ENCODE measurements at places on chromosomes 11 and 22.

DNA sequence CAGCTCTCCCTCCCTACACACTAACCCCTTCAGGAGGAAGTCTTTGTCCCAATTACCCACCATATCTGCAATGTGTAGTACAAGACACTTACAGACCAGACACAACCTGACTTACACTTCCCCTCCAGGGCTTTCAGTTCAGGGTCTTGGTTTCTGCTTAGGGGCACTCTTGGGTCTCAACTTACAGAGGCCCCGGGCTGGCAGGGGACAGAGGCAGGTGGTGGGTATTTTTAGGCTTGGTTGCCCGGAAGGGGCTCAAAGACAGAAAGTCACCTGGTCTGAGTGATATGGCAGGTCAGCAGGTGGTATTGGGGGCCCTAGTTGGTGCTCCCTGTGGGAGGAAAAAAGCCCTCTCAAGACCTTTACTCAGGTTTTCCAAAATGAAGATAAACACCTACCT lies 3.4 kb upstream of the TMEM184B start:
- H3K4me3 ChIP-seq: peak overlapping the region; percentile 15
- H3K27ac ChIP-seq: peak overlapping the region; percentile 84
- peak; percentile 66 for DNase-seq
- H3K36me3 ChIP-seq: no peaks in the 10 kb centered on the region

DNA sequence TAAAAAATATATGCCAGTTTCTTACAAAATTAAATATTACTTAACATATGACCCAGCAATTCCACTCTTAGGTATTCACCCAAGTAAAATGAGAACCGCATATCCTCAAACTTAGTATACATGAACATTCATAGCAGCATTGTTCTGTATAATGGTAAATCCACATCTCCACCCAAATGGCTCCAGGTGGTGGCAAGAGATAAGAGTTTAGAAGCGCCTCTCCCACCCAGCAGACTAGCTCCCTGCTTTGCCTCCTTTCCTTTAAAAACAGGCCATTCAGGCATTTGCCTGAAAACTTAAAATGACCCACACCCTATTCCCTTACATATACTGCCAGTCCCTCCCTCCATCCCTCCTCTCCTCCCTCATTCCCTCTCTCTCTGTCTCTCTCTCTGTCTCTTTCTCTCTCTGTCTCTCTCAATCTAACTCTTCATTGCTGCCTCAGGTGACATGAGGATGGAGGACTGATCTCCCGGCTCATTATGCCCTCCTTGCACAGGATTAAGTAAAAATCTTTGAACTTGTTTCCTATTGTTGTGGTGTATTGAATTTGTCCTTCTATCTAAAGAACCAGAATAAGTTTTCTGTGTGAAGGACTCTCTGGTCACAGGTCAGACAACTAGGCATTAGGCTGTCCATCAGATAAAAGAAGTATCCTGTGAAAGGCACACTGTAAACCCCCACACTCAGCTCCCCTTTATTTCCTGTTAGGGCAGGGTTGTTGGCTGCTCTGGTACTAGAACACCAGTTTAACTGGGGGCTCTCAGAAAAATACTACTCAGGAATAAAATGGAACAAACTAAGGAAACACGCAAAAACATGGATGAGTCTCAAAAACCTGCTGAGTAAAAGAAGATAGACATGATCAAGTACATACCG lies 48.3 kb downstream of the RRP8 start:
- no peaks in the 10 kb centered on the region for H3K4me1 ChIP-seq
- no peak overlapping the region for H3K4me3 ChIP-seq
- no peak for DNase-seq

- no peak for DNase-seq
- 0 out of 2 replicates have a peak, but pooled peaks cover under 1% of the 10 kb centered on the region for H3K4me1 ChIP-seq
- H3K4me3 ChIP-seq: no peak overlapping the region
- peaks cover 8% of the 10 kb centered on the region for H3K36me3 ChIP-seq
Observed at GRCh38 chr22:35212009-35212408, 45.3 kb upstream of the HMGXB4 start.

GRCh38 chr11:99370549-99371216 lies 349.9 kb downstream of the CNTN5 start:
- peaks cover 13% of the 10 kb centered on the region for H3K4me1 ChIP-seq
- no peaks in the 10 kb centered on the region for H3K36me3 ChIP-seq
- 0 out of 2 replicates have a peak overlapping the region, but pooled peaks have one; percentile 13 for H3K4me3 ChIP-seq

DNA sequence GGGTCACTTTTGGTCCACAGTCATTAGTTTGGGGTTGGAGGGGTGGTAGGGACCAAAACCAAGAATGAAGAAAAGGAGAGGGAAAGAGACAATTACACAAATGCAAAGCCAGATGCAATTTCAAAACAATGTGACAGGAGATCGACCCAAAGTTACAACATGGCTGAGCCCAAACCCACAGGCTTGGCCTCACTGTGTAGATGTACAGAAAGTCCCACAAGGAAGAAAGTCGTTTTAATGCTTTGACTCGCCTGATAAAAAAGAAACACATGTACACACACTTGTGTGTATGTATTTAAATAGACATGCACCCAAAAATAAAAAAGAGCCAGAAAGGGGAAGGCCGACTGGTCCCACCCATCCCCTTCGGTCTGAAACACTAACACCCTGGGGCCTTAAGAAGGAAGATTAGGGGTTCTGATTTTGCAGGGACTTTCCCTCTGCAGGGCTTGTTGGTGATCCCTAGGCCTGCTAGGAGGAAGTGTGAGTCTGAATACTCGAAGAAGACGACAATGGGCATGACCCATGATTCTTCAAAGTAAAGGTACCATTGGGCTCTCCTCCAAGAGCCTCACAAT lies 104.1 kb downstream of the ETS1 start:
- H3K36me3 ChIP-seq: peaks cover 25% of the 10 kb centered on the region
- DNase-seq: no peak
- no peaks in the 10 kb centered on the region for H3K4me1 ChIP-seq
- H3K27me3 ChIP-seq: no peaks in the 10 kb centered on the region

GRCh38 chr11:74566146-74566960 lies 26.0 kb upstream of the POLD3 start:
- no peaks in the 10 kb centered on the region for H3K4me1 ChIP-seq
- no peak for DNase-seq
- no peak overlapping the region for H3K27ac ChIP-seq

DNA sequence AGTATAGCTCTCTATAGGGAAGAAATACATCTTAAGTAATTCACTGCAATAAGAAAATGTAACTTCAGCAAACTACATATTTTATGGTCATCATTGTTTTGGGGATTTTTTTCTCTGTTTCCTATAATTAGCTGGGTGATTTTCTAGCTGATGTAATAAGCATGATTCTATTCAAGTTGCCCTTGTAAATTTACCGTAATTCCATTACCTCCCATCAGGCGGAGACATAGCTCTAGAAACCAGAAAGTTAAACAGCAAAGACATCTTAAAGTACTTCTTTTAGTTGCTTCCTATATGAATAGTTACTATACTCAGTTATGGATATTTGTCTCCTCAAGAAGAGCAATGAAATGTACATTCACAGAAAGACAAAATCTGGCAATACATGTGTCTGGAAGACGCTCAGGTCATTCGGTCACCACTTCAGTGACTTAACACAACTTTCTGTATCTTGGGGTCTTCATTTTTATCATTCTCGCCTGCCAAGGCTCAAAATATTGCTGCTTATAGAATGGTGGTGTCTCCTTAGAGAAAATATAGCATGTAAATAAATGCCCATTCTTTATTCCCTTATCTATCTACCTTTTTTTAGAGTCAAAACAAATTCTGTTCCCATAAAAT lies 239.9 kb upstream of the ZC3H12C start:
- no peaks in the 10 kb centered on the region for H3K36me3 ChIP-seq
- H3K4me3 ChIP-seq: no peak overlapping the region
- no peak overlapping the region for H3K27ac ChIP-seq
- peak; percentile 63 for DNase-seq
- H3K27me3 ChIP-seq: no peaks in the 10 kb centered on the region
- H3K4me1 ChIP-seq: no peaks in the 10 kb centered on the region

DNA sequence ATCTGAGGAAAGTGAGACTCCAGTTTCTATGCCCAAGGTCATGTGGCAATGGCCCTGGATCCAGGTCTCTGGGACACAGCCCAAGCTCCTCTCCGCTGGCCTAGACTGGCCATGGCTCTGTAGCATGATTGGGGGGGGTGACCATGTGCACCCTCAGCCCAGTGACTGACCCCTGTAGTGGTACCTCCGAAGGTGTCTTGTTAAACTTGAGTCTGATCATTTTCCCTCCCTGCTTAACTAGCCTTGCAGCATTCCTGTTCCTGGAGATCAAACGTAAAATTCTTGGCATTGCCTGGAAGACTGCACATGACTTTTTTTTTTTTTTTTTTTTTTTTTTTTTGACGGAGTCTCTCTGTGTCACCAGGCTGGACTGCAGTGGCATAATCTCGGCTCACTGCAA lies 1116.0 kb downstream of the TBC1D22A start:
- no peak overlapping the region for H3K27ac ChIP-seq
- H3K27me3 ChIP-seq: no peaks in the 10 kb centered on the region
- no peaks in the 10 kb centered on the region for H3K36me3 ChIP-seq
- peaks cover 27% of the 10 kb centered on the region for H3K4me1 ChIP-seq
- no peak for DNase-seq

DNA sequence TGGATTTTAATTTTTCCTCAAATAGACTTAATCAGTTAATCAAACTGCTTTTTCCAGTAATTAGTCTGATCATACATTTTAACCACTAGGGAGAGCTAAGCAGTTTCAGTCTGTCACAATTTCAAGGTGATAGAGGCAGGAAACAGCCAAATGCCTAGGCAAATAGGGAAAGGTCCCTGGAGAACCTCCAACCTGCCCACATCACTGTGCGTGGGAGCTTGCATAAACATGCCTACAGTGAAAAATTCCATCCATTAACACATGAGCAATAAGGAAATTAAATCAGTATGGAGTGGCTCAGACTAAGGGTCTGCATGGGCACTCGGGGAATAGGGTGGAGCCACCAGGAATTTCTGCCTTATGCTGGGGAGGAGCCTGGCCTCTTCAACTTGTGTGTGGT lies 74.6 kb downstream of the AASDHPPT start:
- H3K4me1 ChIP-seq: peaks cover 8% of the 10 kb centered on the region
- H3K27me3 ChIP-seq: no peaks in the 10 kb centered on the region
- no peak overlapping the region for H3K27ac ChIP-seq
- no peak for DNase-seq
- no peaks in the 10 kb centered on the region for H3K36me3 ChIP-seq

- no peaks in the 10 kb centered on the region for H3K27me3 ChIP-seq
- no peak for DNase-seq
- H3K36me3 ChIP-seq: peaks cover under 1% of the 10 kb centered on the region
- H3K4me1 ChIP-seq: no peaks in the 10 kb centered on the region
Observed at GRCh38 chr11:129458278-129458677, 82.6 kb downstream of the BARX2 start.

GRCh38 chr22:43183496-43184277 lies 3.2 kb downstream of the TTLL12 start:
- no peak overlapping the region for H3K27ac ChIP-seq
- no peak for DNase-seq
- peaks cover 6% of the 10 kb centered on the region for H3K4me1 ChIP-seq
- no peaks in the 10 kb centered on the region for H3K27me3 ChIP-seq

- H3K27ac ChIP-seq: no peak overlapping the region
- no peak overlapping the region for H3K4me3 ChIP-seq
- H3K4me1 ChIP-seq: no peaks in the 10 kb centered on the region
- H3K36me3 ChIP-seq: no peaks in the 10 kb centered on the region
- no peak for DNase-seq
- H3K27me3 ChIP-seq: no peaks in the 10 kb centered on the region
Observed at GRCh38 chr11:133928628-133929059, 28.1 kb downstream of the IGSF9B start.

- no peaks in the 10 kb centered on the region for H3K36me3 ChIP-seq
- H3K27me3 ChIP-seq: peaks cover 26% of the 10 kb centered on the region
- no peak overlapping the region for H3K27ac ChIP-seq
- peak; percentile 77 for DNase-seq
- H3K4me1 ChIP-seq: peaks cover 12% of the 10 kb centered on the region
Observed at GRCh38 chr11:17354601-17354991, 3.0 kb downstream of the NCR3LG1 start.

- H3K4me1 ChIP-seq: no peaks in the 10 kb centered on the region
- no peak overlapping the region for H3K4me3 ChIP-seq
- H3K36me3 ChIP-seq: no peaks in the 10 kb centered on the region
- H3K27ac ChIP-seq: no peak overlapping the region
Observed at GRCh38 chr11:5703741-5704536, 14.3 kb downstream of the TRIM22 start.

DNA sequence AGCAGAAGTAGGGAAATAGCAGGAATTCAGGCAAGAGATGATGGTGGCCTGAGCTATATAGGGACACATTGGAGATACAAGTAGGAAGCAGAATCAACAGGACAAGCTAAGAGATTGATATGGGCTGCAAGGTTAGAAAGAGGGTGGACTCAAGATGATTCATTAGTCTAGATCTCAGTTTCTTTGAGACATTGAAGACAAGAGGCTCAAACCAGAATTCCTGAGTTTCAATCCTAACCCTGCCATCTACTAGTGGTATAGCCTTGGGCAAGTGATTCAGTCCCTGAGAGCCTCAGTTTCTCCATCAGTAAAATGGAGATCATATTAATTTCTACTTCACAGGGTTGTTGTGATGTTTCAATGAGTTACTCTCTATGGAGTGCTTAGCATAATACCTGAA lies 53.1 kb upstream of the NAV2 start:
- H3K4me3 ChIP-seq: no peak overlapping the region
- H3K4me1 ChIP-seq: peaks cover 12% of the 10 kb centered on the region
- no peaks in the 10 kb centered on the region for H3K36me3 ChIP-seq
- no peak for DNase-seq
- H3K27ac ChIP-seq: no peak overlapping the region
- H3K27me3 ChIP-seq: no peaks in the 10 kb centered on the region

DNA sequence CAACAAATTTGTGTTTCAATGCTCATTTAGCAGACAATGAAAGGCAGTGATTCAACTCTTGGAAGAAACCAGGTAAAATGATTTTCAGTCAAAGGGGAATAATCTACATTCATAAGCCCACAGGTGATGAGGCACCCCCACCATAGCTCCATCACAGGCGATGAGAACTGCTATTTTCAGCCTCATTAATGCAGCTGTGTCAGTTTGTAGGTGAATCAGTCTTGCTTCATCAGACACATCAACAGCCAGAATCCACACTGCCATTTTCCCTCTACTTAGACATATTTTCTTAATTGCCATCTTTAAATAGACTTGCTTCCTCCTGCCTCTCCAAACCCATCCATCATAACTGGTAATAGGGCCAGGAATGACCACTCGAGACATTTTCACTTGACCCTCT lies 701.0 kb downstream of the OPCML start:
- DNase-seq: no peak
- no peaks in the 10 kb centered on the region for H3K36me3 ChIP-seq
- H3K4me1 ChIP-seq: no peaks in the 10 kb centered on the region
- H3K27ac ChIP-seq: no peak overlapping the region
- H3K27me3 ChIP-seq: no peaks in the 10 kb centered on the region
- H3K4me3 ChIP-seq: no peak overlapping the region

DNA sequence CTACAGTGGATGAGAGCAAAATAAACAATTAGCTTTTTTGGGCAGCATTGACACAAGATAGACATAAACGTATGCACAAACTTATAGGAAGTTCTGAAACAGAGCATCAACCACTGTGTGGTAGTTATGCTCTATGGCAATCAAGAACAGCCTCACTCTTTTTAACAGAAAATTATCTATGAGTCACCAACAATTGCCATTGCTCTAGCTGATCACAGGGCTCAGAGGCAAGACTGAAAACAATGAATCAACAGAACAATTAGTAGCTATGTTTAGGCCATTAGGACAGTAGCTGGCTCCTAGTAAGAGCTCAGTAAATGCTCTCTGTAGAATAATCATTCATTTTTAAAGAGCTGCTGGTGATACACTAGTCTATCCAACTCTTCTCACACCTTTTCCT lies 34.9 kb upstream of the PICALM start:
- H3K27ac ChIP-seq: no peak overlapping the region
- no peak for DNase-seq
- no peaks in the 10 kb centered on the region for H3K27me3 ChIP-seq
- no peaks in the 10 kb centered on the region for H3K4me1 ChIP-seq
- H3K4me3 ChIP-seq: no peak overlapping the region
